ENCODE measurements at places on chromosomes 11 and 22. TPM values are rescaled to one million over a fixed set of nuclear protein-coding genes. Genes with fewer than 3 reads are reported as not detected.

Gene TLCD5
- 8.5 TPM for total RNA-seq

Gene OR51B5
- not detected for total RNA-seq

Gene CSRP3
- total RNA-seq, result not detected

Gene FGF4
- 9.2 TPM for total RNA-seq

Gene CRYBB3
- not detected for total RNA-seq

Gene MS4A13
- total RNA-seq, result not detected

DNA sequence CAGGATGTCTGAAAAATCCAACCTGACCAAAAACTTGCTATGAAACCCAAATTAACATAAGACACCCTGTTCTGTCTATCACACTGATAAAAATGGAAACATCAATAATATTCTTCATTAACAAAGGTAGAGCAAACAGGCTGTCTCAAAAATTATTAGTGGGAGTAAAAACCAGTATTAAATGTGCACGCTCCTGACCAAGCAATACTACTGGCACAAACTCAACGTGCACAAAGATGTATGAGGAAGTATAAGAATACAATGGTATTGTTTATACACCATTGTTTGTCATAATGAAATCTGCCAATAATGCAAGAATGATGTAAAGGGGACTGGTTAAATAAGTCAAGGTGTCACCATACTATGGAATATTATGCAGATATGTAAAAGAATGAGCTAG, 288.5 kb downstream of the MN1 start:
- no peaks in the 10 kb centered on the region for H3K36me3 ChIP-seq
- DNase-seq, result no peak
- no peaks in the 10 kb centered on the region for H3K27me3 ChIP-seq
- no peaks in the 10 kb centered on the region for H3K4me1 ChIP-seq

- no peak overlapping the region for H3K27ac ChIP-seq
- peaks cover 20% of the 10 kb centered on the region for H3K4me1 ChIP-seq
- no peak overlapping the region for H3K4me3 ChIP-seq
- no peaks in the 10 kb centered on the region for H3K36me3 ChIP-seq
- no peak for DNase-seq
Measured at GRCh38 chr22:45769569-45770210, 98.1 kb downstream of the ATXN10 start.

DNA sequence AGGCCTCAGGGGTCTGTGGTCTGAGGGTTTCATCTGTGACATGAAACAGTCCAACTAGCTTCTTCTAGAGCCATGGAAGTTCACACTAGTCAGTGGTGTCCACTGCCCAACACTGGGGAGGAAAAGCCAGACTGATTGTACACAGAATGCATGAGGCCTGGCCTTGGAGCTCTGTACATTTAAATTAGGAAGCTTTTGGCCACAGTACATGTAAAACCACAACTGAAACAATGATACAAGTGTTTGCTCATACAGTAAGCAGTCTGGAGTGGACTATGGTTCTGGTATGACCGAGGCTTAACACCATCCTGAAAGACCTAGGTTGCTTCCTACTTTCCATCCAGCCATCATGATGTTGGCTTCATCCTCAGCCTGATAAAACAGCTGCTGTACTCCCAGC, 73.8 kb upstream of the SESN3 start:
- no peak overlapping the region for H3K27ac ChIP-seq
- DNase-seq, result no peak
- H3K4me3 ChIP-seq, result no peak overlapping the region

DNA sequence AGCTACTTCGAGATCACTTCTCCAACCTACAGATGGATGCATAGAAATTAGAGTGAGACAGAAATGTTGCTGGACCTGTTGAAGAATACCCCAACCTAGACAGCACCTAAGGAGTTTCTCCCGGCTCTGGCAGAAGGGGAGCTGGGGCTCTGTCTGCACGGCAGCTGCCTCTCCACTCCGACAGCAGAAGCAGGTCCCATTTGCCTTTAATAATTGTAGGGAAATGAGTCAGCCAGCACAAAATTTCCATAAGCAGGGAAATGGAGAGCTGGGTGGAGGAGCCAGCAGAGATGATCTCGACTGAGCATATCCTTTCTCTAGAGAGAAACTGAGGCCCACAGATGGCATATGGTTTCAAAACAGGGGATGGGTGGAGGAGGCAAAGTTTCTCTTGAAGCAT, 80.1 kb downstream of the EFCAB6 start:
- no peak overlapping the region for H3K27ac ChIP-seq
- no peaks in the 10 kb centered on the region for H3K36me3 ChIP-seq
- H3K4me1 ChIP-seq, result no peaks in the 10 kb centered on the region
- no peak for DNase-seq

DNA sequence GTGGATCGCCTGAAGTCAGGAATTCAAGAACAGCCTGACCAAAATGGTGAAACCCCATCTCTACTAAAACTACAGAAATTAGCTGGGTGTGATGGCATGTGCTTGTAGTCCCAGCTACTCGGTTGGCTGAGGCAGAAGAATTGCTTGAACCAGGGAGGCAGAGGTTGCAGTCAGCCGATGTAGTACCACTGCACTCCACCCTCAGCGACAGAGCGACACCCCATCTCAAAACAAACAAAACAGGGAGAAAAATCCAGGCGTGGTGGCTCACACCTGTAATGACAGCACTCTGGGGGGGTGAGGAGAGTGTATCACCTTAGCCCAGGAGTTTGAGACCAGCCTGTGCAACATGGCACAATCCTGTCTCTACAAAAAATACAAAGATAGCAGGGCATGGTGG, 802.3 kb upstream of the ARHGAP42 start:
- H3K4me3 ChIP-seq, result no peak overlapping the region
- no peak overlapping the region for H3K27ac ChIP-seq
- H3K36me3 ChIP-seq, result no peaks in the 10 kb centered on the region

GRCh38 chr11:59145534-59145933, 2.9 kb downstream of the FAM111A start:
- H3K27me3 ChIP-seq, result peaks cover 4% of the 10 kb centered on the region
- H3K4me1 ChIP-seq, result peaks cover 26% of the 10 kb centered on the region
- DNase-seq, result no peak
- H3K36me3 ChIP-seq, result peaks cover 19% of the 10 kb centered on the region
- no peak overlapping the region for H3K27ac ChIP-seq
- peak overlapping the region; percentile 63 for H3K4me3 ChIP-seq

DNA sequence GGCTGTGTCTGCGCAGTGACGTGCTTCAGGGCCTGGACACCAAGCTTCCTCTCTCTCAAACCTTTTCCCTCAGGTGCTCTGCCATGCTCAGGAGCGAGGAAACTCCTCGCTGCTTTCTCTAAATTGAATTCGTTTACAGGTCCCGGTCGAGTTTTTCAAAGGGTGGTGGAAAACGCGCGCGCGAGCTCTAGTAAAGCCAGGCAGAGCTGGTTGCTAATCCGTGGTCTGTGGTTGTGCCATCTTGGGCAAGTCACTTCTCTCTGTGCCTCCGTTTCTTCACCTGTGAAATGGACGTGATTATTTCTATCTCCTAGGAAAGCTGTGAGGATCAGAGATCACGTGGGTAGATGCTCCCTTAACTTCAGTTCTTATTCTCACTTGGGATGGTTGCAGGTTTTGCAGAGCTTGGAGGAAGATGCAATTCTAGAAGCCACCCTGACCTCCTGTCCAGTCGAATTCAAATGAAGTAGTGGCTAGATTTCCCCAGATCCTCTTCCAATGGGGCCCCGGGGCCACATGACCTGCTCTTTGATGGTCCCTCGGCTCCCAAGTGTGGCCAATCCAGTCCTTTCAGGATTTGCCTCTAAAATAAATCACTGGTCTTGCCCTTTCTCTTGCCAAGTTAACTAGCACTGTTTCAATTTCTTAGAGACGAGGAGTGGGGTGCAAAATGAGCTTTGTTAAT, 10.5 kb upstream of the ALX4 start:
- no peak for DNase-seq
- peak overlapping the region; percentile 64 for H3K4me3 ChIP-seq
- H3K27ac ChIP-seq, result no peak overlapping the region
- H3K27me3 ChIP-seq, result peaks cover 100% of the 10 kb centered on the region

- H3K36me3 ChIP-seq, result no peaks in the 10 kb centered on the region
- no peaks in the 10 kb centered on the region for H3K27me3 ChIP-seq
- H3K4me1 ChIP-seq, result no peaks in the 10 kb centered on the region
- no peak overlapping the region for H3K27ac ChIP-seq
Measured at GRCh38 chr11:57438345-57439285, 11.7 kb upstream of the SLC43A3 start.

GRCh38 chr11:58575377-58576020, at the start of gene LPXN:
LPXN (minus strand) TSS chr11:58575856; CDS start chr11:58575772, 84 bp downstream.
- H3K4me1 ChIP-seq, result peaks cover 3% of the 10 kb centered on the region
- no peaks in the 10 kb centered on the region for H3K27me3 ChIP-seq
- no peak within 1 kb of the TSS for H3K27ac ChIP-seq
- H3K4me3 ChIP-seq, result peak within 1 kb of the TSS; percentile 71
- H3K36me3 ChIP-seq, result no peaks in the 10 kb centered on the region

- H3K27me3 ChIP-seq, result peaks cover 83% of the 10 kb centered on the region
- peak; percentile 77 for DNase-seq
- peak overlapping the region; percentile 72 for H3K4me3 ChIP-seq
- H3K27ac ChIP-seq, result no peak overlapping the region
- peaks cover 35% of the 10 kb centered on the region for H3K4me1 ChIP-seq
Measured at GRCh38 chr11:67371189-67371910, 2.0 kb downstream of the CLCF1 start.
